ENCODE measurements at places on chromosomes 3 and 15. TPM values are rescaled to one million over a fixed set of nuclear protein-coding genes. Genes with fewer than 3 reads are reported as not detected.

NEO1 gene
- total RNA-seq: 1.1 TPM

RAD51 gene
- 14.0 TPM for total RNA-seq

MASP1 gene
- not detected for total RNA-seq

SLC22A14 gene
- total RNA-seq: not detected

CPNE9 gene
- not detected for total RNA-seq

SLC12A1 gene
- not detected for total RNA-seq

Measured in LHCN-M2 (cell line).